ENCODE measurements at places on chromosomes 7 and 10.

GRCh38 chr7:19116121-19117090 lies 1.0 kb downstream of the TWIST1 start:
- peak; percentile 20 for DNase-seq

- no peak for DNase-seq
These were observed 50.6 kb upstream of the CYP2C18 start for GRCh38 chr10:94632954-94633353.

DNA sequence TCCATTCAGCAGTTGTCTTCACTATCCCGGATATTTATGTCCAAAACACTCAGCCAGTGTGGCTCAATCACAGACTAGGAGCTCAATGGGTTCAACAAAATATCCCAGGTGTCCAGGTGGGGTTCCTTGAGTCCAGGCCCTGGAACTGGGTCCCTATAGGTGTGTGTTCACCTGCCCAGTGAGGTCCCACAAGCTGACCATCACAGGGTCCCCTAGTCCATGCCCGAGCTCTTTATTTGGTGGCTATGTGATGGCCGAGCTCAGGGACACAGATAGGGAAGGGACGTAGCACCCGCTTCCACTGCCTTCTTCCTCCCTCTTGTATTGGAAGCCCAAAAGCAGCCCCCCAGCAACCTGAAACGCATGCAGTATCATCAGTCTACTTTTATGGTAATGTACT lies 78.9 kb upstream of the DDC start:
- no peak for DNase-seq

DNA sequence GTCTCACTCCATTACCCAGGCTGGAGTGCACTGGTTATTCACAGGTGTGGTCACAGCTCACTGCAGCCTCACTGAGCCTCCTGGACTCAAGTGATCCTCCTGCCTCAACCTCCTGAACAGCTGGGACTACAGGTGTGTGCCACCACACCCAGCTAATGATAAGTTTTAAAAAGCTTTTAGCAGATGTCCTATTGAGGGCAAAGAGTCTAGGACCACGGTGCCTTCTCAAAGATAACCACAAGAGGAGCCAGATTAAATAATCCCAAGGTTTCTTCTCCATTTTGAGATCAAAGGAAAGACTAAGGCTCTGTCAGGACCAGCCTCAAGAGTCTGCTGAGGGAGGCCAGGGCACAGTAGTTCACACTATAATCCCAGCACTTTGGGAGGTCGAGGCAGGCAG lies 4.7 kb downstream of the ATP5MF start:
- no peak for DNase-seq

DNA sequence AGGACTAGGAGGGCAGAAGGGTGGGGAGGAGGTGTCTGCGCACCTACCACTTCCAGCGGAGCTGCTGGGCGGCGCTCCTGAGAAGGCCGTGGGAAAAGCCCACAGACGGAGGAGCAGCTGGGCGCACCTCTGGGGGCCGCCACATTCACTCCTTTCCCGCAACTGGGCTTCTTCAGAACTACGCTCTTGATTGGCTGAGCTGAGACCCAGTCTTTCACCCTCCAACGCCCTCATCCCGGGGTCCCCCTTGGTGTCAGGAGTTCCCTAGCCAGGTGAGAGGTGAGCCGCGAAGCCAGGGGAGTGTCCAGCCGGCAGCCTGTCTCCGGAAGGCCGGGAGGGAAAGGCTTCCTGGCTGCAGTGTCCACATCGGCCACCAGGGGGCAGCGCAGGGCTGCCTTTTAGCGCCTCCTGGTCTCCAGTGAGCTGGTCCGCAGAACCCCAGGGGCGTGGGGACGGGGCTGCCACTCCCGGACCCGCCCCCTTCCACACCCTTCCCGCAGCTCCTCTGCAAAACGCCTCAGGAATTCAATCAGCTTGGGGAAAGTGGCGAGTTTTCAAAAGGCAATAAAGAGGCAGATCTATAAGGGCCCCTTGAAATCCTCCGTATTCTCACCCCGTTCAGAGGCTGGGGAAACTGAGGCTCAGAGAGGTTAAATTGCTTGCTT lies 98.8 kb downstream of the CHST15 start:
- peak; percentile 35 for DNase-seq

- no peak for DNase-seq
These were observed 147.3 kb downstream of the JMJD1C start for GRCh38 chr10:63318491-63318890.

GRCh38 chr10:94216201-94216600 lies 146.5 kb downstream of the NOC3L start:
- no peak for DNase-seq

GRCh38 chr10:1596482-1597099 lies 140.7 kb downstream of the ADARB2 start:
- DNase-seq, result no peak

DNA sequence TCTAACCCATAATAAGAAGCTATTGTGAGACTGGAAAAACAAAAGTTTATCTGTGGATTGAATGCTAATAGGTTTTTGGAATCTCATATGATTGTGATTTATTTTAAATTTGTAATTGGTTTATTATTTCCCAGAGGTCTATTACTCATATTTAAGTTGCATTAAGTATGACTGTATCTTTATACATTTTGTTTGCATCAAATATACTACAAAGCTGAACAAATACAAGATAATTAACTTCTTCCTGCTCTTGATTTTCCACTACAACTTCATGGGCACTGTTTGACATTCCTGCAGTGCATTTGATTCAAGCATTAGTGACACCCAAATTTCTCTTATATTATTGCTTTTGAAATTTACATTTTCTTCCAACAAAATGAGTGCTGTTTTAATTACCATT lies 303.8 kb upstream of the LRRTM3 start:
- no peak for DNase-seq

- DNase-seq, result peak; percentile 16
These were observed 193.7 kb downstream of the RNLS start for GRCh38 chr10:88389456-88389855.

DNA sequence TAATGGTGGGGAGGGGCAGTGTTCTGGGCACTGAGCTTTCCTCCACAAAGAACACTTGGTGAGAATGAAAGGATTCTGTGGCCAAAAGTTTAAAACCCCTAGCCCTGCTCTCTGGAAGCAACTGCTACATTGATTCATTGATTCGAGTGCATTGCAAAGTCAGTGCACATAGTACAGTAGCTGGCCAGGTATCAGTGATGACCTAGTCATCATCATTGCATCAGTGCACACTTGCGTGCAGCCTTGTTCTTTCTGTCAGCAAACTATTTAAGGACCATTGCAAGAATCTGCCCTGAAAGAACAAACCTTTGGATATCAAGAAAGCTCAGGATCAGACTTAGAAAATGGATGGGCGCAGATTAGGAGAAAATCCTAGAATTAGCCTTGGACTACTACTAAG lies 47.4 kb downstream of the CUL1 start:
- no peak for DNase-seq

All from NCI-H1105 treated with DMSO at 0.1 percent for 48 hours (cell line).